Activated CD4-positive, alpha-beta T cell treated with anti-CD3 and anti-CD28 coated beads, Interleukin-2, amount 50 U/mL, for 4 hours (primary cell): ENCODE measurements at places on chromosomes 1 and 21.

GRCh38 chr1:185957441-185958363 is 223.5 kb downstream of the HMCN1 start:
- DNase-seq, result no peak

- DNase-seq, result peak; percentile 44
These were observed 129.2 kb downstream of the RGS21 start for GRCh38 chr1:192445839-192446489.

DNA sequence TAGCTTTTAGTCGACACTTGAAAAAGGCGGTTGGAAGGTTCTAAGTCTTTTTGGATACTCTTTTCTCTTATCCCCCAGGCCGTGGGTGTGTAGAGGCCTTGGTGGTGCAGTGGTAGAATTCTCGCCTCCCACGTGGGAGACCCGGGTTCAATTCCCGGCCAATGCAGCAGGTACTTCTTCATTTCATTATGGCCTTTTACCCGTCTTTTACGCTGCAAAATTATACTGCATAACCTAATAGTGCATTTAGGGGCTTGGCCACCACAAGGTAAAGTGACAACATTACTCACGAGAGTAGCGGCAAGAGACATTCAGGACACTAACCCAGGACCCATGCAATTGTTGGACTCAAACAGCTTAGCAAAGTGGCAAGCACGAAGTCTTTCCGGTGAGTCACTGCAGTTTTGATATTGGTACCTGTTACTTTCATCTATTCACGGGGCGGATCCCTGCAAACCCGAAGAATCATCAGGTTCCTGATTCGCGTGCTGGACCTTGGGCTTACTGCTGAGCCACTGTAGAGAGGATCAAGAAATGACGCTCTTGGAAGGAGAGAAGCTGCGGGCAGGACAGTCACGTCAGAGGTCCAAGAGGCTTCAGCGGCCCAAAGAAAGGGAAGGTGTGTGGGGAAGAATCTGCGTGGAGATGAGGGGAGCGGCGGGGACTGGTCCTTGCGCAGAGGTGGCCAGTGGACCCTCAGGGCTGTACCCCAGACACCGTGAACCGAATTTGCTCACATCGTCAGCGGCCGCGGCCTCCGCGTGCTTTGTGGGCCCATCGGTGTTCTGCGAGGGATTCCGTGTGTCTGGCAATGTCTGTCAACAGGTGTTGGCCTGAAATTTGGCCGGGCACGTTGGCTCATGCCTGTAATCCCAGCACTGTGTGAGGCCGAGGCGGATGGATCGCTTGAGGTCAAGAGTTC is 12.9 kb upstream of the RNU1-4 start:
- DNase-seq, result peak; percentile 43

DNA sequence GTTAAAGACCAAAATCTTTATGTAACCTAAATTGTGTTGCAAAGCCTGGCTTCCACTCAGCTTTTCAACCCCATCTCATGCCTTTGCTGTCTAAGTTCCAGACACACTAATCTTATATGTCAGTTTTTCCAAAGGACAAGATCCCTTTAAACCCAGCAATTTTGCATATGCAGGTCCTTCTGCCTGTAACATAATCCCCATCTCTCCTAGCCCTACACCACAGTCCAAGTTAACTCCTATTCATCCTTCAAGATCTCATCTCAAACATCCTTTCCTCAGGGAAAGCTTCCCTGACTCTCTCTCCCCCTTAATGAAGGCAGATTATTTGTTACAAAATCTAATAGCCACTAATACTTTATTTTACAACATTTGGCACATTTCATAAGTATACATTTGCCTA is 366.3 kb downstream of the PLPP3 start:
- no peak for DNase-seq

GRCh38 chr1:164701189-164701761 is 142.3 kb downstream of the PBX1 start:
- no peak for DNase-seq

DNA sequence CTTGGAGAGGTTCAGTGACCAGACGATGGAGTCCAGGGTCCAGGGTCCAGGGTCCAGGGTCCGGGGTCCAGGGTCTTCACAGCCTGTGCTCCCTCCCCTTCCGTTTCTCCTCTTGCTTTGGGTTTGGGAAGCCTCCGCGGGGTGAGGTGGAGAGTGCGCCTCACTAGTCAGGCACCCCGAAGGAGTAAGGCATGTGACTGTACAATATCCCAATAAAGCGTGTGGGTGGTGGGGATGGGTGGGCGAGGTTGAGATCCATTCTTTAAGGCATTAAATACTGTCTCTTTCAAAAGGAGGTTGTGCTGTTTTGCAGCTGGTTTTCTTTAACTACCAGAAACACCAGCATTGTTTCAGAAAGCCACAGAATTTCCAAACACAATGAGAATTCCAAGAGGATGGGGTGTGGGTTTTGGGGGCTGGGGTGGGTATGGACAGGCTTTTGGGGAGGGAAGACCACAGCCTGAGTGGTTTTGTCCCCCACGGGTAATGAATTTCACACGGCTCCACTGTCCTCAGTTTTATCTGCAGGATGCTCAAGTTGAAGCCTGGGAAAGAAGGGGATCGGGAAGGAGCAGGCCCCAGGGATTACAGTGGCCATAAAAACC is 65.7 kb downstream of the KIF26B start:
- no peak for DNase-seq

DNA sequence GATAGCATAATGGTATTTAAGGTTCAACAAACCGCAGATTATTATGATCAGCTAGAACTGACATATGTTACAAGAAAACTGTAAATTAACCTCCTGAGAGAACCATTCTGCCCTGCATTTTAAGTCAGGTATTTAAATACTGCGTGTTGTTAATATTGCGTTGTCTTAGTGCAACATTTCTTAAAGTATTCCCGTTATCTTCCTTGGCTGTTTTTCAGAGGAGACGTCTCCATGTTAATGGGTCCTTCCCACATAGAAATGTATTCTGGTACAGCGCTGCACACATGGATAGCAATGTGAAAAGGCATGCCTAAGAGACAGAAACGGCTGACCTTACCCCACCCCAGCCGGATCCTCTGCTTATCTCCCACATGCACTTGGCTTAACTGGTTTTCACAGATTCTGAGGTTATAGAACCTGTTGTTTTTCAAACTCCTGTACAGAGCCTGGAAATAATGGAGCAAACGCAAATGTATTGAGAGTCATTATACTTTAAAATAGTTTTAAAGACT is 22.8 kb upstream of the DEGS1 start:
- no peak for DNase-seq

- DNase-seq, result no peak
These were observed 9.2 kb downstream of the PDXK start for GRCh38 chr21:43728154-43728466.

GRCh38 chr1:59639266-59639665 is 175.5 kb upstream of the HOOK1 start:
- no peak for DNase-seq

DNA sequence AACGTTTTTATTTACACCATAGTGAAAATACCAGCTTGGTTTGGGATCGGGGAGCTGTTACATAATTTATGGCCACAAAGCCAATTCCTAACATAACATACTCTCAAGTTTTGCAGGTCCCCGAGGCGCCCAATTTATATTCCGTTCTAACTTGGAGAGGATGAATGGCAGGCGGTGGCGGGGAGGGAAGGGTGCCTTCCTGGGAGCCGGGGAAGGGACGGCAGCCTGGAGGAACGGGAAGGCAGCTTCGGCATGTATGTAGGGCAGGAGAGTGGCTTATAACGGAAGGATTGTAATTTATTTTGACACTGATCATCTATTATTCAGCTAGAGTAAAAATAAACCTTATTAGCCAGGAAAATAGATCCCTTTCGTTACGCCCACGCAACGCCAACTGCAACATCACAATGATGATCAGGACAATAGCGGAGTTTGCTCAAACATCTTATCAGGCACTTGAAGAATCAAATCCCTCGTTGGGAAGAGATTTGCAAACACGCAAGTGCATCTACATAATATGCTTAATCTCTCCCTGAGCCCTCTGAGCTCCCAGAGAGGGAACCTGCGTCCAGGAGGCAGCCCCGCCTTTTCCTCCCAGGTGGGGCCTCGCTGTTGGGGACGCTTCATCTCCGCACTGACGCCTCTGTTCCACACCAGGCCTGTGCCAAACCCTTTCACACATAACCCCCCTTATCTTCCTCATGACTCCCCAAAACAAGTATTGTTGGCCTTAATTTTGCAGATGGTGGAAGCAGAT is 93.7 kb upstream of the C1orf174 start:
- no peak for DNase-seq

DNA sequence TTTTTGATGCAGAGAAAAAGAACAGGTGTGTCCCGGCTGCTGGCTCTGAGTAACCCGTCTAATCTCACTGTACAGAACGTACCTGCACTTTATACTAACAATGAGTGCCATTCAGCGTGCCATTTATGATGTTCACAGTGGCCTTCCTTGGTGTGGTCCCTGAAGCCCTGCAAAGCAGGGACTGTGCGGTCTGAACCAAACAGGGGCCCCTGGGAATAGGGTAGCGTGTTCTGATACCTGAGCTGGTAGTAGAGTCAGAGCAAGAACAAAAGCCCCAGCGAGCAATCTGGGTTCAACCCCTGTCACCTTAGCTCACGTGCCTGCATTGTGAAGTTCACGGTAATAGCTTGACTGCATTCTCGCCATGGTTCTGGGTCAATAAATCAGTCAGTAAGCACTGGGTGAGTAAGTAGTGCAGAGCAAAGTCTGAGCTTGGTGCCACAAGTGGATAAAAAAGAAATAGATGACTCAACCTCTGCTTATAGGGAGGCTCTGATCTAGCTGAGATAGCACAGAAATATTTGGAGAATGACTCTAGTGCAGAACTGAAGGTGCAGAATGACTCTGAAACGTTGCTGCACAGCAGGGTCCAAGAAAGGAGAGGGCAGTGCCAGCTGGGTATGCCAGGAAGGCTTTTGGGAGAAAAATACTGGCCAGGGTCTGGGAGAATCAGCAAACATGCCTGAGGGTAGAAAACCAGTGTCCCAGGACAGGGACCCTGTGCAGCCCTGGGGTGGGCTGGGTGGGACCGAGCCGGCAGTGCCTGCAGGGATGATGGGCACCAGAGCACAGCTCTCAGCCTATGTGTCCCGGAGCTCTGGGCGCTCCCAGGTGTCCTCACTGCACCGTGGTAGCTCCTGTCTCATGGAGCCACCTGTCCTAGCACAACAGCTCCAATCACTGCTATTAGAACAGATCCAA is 125.9 kb downstream of the RHOU start:
- no peak for DNase-seq

DNA sequence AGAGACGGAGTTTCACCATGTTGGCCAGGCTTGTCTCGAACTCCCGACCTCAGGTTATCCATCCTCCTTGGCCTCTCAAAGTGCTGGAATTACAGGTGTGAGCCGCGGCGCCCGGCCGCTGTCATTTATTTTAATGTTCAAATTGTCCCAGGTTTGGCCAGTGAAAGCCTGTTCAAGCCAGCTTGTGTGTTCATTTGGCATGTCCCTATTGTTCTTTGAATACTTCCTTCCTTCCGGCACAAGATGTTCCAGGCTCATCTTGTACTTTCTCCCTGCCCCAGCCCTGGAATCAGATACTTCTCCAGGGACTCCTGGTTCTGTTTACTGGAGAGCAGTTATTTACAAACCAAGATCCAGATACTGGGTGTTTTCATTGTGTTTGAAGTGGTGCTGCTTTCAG is 37.0 kb downstream of the ZBTB8B start:
- no peak for DNase-seq

GRCh38 chr1:231355171-231355570 is 17.1 kb downstream of the SPRTN start:
- no peak for DNase-seq

- no peak for DNase-seq
These were observed 31.8 kb upstream of the SLFNL1 start for GRCh38 chr1:41053316-41053715.

DNA sequence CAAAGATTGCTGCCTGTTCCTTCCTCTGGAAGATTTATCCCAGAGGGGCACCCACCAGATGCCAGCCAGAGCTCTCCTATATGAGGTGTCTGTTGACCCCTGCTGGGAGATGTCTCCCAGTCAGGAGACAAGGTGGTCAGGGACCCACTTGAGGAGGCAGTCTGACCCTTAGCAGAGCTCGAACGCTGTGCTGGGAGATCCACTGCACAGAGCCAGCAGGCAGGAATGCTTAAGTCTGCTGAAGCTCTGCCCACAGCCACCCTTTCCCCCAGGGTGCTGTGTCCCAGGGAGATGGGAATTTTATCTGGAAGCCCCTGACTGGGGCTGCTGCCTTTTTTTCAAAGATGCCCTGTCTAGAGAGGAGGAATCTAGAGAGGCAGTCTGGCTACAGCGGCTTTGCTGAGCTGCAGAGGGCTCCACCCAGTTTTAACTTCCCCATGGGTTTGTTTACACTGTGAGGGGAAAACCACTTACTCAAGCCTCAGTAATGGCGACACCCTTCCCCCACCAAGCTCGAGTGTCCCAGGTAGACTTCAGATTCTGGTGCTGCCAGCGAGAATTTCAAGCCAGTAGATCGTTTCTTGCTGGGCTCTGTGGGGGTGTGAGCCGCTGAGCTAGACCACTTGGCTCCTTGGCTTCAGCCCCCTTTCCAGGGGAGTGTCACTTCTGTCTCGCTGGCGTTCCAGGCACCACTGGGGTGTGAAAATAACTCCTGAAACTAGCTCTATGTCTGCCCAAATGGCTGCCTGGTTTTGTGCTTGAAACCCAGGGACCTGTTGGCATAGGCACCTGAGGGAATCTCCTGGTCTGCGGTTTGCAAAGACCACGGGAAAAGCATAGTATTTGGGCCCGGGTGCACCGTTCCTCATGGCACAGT is 51.1 kb upstream of the PDC start:
- no peak for DNase-seq

DNA sequence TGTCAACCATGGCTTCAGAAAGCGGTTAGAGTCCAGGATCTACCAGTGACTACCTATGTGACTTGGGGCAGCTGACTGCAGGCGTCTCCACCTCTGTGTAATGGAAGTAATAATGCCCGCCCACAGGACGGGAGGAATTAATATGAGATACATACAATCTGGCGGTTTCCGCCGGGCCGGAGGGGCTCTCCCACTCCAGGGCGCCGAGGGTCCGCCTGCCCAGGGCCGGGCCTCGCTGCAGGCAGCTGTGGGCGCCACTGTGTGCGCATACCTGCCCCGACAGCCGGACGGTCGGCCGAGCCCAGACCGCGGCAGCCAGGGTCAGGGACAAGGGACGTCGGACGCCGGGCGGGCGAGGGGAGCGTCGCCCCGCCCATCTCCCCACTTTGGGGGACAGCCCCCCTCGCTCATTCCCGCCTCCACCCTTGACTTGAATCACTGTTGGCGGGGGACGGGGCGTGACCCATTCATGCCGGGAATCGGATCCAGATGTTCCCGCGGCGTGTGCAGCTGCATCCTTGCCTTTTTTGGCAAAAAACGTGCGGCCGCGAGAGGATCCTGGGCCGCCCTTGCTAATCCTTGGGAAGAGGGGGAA is 6.0 kb upstream of the SF3A3 start:
- peak; percentile 25 for DNase-seq

GRCh38 chr1:54808443-54809207 is 7.5 kb upstream of the TTC22 start:
- no peak for DNase-seq

DNA sequence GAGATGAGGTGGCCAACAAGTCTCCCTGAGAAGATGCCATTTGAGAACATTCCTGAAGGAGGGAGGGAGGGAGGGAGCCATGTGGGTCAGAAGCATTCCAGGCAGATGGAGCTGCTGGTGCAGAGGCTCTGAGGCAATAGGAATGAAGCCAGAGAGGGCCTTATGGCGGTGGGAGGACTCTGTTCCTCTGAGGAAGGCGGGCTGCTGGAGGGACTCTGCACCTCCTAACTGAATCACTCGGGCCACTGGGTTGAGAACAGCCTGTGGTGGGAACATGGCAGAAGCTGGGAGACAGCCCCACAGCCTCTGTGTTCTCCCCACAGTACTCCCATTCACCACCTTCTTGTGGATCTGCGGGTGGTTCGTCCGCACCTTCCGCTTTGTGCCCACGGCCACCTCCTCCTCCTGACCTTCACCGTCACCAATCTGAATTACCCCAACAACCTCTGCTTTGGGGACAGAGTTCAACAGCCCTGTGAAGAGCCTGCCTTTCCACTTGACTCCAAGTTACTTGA is 2.4 kb upstream of the TMEM125 start:
- no peak for DNase-seq
